NCI-H2081 (cell line): ENCODE measurements at places on chromosomes 11 and 22.
A peak's percentile ranks its signal among the peaks of the same experiment; 100 is the strongest.

- DNase-seq: no peak
These were observed 10.5 kb upstream of the FUT4 start for GRCh38 chr11:94533206-94533605.

DNA sequence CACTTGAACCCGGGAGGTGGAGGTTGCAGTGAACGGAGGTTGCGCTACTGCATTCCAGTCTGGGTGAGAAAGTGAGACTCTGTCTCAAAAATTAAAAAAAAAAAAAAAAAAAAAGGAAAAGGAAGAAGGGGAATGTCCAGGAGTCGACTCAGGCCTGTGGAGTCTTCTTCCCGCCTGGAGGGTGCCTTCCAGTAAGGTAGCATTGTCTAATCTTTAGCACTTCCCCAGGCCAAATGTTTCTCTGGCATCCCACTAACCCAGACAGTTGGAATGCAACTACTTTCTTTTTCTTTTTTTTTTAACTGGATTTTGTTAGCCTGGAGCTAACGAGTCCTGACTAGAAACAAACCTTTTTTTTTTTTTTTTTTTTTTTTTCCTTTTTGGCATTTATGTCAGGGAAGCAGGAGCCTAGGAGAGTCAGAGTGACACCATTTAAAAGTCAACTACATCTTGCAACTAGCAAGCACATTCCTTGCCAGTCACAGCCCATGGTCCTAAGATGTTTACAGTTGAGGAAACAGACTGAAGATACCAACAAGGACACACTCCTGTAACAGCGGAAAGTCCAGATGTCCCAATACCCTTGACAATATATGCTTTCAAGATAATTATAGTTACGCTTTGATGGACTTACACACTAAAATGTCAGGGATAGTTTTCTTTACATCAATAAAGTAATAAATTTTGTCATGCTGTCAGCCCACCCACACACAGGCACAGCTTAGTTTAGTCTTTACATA lies 10.6 kb downstream of the PLET1 start:
- no peak for DNase-seq

- no peak for DNase-seq
These were observed 71.5 kb downstream of the WNT7B start for GRCh38 chr22:45905326-45905923.

- DNase-seq: peak; percentile 23
These were observed 977.6 kb downstream of the BRD1 start for GRCh38 chr22:48849963-48850657.

- no peak for DNase-seq
These were observed 1505.2 kb downstream of the TBC1D22A start for GRCh38 chr22:48267681-48268080.

GRCh38 chr11:27532652-27533325 lies 26.2 kb upstream of the LIN7C start:
- DNase-seq: no peak

DNA sequence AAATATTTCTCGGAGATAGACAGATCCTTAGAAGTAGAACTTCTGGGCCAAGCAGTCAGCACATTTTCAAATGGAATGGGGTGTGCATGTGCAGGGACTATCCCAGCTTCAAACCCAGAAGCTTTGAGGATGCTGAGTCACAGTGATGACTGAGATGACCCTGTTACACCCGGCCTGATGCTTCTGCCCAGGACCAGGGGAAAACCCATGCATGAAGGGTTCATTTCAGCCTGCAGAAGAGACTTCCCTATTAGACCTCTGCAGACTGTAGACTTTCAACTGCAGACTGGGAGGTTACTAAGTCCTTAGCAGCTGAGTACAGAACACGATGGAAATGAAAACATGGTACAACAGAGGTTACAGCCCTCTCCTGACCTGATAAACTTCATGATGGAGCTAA lies 3.6 kb upstream of the OR2AT4 start:
- DNase-seq: no peak
